ENCODE measurements at places on chromosomes 11 and 22.

- no peak for DNase-seq
Observed at GRCh38 chr11:32931606-32932005, 39.0 kb downstream of the QSER1 start.

- no peak for DNase-seq
Observed at GRCh38 chr11:93870616-93871015, 20.2 kb upstream of the VSTM5 start.

DNA sequence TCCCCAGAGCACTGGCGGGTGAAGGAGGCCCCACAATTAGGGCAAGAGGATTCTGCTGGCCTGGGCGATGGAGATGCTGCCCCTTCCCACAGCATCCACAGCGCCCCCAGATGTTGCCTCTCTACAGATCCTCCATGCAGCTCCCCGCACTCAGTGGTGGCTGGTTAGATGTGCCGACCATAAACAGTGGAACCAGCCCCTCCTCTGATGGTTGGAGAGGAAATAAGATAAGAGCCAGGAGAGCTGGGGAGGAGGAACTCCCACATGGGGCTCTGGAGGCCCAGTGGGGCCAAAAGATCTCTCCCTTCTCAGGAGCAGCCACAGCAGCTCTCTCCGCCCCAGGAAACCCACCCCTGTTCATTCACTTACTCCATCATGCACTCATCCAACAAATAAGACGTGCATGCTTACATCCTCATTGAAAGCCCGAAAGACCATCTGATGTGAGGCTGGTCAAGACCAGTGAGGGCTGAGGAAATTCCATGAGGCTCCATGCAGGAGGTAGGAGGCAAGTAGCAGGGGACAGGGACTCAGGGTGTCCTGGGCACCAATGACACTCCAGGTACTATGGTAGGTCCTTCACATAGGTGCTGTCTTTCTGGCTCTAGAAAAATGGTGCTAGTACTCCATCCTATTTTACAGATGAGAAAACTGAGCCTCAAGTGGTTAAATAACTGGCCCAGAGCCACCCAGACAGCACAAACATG is 1.5 kb downstream of the PTGDR2 start:
- no peak for DNase-seq

GRCh38 chr11:62889484-62890437 is 9.1 kb downstream of the SLC3A2 start:
- DNase-seq: no peak

DNA sequence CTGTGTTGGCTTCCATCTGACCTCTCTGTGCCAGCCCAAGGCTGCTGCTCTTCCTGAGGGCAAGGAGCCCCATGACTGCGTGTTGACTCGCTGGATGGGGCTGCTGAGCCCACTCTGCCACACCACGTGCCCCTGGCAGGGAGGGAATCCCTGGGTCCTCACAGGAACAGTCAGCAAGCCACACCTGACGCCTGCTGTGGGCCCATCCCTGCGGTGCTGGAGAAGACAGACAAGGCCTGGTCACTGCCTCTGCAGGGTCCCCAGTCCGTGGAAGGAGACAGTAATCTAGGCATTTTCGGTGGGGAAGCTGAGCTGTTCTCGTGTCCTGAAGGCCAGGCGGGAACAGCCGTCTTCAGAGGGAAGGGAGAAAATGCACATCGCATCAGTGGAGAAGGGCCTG is 10.6 kb upstream of the PPP6R3 start:
- DNase-seq: no peak

DNA sequence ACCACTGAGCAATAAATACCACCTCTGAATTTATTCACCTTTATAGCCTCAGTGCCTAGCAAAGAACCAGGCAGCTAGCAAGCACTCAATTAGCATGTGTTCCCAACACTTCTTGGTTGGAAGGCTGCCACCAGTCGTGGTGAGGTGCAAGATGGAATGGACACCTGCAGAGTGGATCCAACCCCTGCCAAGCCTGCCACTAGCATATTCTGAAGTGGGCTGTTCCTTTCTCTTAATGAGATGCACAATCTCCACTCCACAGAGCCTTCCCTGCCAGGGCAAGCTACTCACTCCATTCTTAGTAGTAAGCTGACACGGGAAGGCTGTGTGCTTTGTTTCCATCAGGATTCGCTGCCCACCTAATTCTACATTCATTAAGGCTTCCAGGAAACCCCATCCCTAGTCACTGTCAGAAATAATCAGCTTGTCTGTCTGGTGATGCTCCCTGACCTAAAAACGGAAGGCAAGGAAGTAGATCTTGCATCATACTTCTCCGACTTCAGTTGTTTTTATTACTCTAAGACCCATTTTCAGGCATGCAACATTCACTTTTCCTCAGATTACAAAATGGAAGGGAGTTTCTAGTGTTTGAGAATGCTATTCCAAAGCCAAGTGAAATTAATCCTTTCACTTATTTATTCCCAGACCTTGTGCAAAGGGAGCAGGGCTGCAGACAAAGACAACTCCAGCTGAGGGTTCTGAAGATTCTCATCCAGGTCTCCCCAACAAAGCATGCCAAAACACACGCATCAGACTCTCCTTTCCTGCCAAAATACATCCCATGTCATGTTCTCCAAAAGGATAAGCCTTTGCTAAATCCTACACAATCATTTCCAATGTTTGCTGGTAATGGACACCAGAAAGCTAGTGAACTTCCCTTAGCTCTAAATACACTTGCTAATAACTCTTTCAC is 128.0 kb downstream of the TENM4 start:
- no peak for DNase-seq

GRCh38 chr11:7462706-7463105 is 22.6 kb upstream of the OLFML1 start:
- DNase-seq: no peak

DNA sequence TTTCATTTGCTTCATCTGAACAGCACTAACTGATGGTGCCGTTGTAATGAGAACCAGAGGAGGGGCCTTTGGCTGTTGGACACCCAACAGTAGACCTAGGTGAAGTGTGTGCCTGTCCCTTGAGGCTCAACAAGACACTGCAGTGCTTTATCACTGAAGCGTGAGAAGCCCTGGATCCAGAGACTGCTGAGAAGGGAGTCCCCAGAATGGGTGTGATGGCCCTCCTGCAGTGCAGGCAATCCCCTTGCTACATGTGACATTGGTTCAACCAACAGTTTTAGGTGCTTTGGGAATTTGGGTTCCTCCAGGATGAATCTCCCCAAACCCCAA is 125.6 kb downstream of the BRD1 start:
- no peak for DNase-seq

GRCh38 chr22:49334449-49334789 is 493.3 kb downstream of the BRD1 start:
- DNase-seq: peak; percentile 82

DNA sequence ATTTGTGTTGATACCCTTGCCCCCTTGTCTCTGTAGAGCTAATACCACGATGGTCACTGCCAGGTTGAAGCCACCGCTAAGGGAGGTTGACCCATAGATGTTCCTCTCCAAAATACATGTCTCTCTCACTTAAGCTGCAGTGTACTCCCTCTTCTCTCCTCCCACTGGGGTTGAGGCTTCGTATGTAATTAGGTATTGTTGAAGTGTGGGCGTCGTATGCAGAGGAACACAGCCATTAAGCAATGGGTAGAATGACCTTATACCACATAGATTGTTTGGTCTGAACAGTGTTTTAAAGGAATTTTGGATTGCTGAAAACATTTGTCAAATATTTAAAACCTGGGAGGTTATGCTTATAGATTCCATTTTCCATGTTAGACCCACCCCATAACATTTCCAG is 71.9 kb downstream of the TRAF6 start:
- no peak for DNase-seq

DNA sequence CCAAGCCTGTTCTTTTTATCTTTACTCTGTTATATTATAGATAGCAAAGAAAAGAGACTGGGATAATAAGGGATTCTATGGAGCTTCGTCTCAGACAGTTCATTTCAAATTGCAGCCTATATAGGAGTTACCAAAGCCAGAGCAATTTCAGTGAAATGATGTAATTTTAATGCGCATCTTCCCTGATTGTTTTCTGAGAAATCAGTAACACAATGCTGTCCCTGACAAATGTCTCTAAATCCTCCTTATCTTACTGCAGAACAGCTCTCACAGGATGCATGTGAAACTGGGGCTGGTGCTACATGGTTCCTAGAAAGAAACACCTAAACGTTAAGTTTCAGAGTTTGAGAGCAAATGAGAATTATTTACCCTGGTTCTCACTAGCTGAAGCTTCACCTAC is 467.9 kb upstream of the ANO3 start:
- DNase-seq: no peak

DNA sequence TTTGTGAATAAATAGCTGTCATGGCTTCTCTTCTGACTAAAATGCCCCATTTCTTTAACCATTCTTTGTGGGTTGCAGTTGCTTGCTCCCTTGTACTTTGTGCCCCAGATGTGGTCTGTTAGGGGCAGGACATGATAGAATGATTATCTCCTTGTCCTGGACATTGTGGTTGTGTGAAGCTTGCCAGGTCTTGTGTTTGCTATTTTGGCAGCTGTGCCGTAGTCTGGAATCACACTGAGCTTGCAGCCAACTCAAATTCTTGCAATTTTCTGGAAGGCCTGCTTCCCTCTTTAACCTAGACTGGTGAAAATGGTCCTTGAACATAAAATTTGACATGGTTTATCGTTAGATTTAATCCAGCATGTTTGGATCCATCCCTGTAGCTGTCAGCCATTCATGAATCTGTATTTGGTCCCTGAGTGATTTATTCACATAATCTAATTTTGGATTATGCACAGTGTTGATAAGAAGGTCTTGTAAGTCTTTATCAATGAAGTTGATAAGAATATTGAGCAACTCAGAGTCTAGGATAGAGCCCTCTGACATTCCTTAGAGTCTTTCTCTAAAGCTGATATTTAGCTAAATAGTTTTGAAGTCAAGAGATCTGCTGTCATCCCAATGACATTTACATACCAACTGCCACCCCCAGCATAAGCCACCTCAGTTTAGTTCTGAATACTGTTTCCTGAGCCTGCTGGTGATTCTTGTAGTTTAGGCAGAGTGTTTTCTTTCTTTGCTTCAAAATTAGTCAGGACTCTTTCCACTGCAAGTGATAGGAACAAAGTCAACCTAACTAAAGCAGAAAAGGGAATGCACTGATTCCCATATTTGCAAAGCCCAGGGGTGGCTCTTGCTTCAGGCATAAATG is 9.8 kb downstream of the SPON1 start:
- no peak for DNase-seq

- no peak for DNase-seq
Observed at GRCh38 chr11:64001484-64002420, 15.5 kb downstream of the OTUB1 start.

- no peak for DNase-seq
Observed at GRCh38 chr22:36585841-36586240, 56.9 kb upstream of the EIF3D start.

GRCh38 chr11:78331711-78332110 is 85.9 kb downstream of the GAB2 start:
- peak; percentile 30 for DNase-seq

- peak; percentile 93 for DNase-seq
Observed at GRCh38 chr11:130448416-130449309, at the start of gene ADAMTS15. Gene ADAMTS15 (plus strand): TSS chr11:130448645. CDS start chr11:130448974, 329 bp downstream.

DNA sequence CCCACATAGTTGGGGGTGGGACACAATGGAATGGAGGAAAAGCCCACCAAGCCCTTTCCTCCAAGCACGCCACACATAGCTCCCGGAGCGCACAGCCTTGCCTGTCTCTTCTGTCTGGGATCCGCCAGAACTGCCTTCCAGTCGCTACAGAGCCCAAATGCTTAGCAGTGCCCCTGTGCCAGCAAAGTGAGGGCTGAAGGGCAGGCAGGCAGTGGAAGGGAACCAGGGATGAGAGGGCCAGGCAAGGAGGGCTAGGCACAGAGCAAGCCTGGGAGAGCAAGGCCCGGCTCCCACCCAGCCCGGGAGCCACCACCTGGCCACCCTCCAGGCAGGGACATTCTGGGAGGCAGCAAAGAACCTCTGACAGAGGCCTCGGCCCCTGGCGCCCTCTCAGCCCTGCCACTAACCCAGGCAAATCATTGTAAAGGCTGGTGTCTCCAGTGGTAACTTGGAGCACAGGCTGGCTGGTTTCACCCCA is 32.5 kb downstream of the PPP2R1B start:
- DNase-seq: peak; percentile 34

DNA sequence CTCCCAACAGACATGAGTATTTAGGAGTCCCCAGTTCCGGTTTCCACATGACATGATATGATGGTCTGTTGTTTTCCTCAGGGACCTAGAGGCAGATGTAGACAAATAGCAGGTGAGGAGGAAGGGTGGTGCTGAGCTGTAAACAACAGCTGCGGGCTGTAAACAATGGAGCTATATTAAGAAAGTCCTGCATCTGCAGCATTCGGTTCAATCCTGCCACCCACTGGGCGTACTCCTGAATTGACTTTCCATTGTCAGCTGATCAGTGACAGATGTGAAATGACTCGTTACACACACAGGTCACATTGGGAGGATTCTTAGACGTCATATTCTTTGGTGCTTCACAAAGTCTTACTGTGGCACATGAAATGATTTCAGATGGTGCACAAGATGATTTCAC is 26.8 kb upstream of the RAG1 start:
- DNase-seq: peak; percentile 61

DNA sequence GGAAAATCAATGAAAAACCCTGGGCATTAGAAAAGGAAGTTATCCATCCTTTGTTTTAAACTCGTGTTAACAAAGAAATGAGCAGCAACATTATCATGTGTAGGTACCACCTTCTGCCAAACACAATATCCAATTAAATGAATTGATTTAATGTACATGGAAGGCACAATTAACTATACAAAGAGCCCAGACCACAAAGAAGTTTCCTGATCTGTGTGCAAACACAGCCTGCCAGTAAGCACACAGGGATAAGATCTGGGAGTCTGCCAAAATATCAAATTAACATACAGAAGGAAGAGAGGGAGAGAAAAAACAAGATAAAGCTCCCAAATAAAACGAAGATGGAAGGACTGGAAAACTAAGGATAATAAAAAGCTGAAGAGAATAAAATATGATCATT is 54.1 kb upstream of the SLC25A1 start:
- DNase-seq: no peak

GRCh38 chr11:8839306-8839956 is 71.6 kb upstream of the AKIP1 start:
- DNase-seq: no peak

DNA sequence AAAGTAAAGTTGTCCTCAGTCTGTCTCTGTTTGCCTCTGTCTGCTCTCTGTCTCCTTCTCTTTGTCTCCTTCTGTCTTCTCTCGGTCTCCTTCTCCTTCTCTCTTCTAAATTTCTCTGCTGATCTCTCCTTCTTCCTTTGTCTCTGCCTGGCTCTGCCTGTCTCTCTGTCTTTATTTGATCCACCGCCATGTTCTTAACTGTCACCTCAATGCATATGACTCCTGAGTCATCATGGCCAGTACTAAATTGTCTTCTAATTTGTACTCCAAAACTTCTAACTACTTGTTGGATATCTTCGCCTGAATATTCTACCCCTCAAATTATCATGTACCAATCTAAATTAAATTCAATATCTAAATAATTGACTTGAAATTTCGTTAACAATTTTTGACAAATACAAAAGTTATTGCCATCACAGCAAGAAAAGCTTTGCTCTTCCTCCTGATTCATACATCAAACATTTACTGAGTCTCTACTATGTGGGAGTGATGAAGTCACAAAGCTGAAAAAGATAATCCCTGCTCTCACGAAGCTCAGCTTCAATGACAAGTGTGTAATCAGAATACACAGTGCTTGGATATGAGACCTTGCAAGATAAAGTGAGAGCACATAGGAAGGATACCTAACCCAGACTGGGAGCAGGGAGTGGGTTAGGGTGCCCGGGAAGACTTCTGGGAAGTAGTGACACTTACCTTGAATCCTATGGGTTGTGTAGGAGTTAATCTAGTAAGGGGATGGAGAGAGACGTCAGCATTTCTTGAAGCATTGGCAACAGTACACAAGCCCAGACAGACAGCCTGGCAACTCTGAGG is 193.0 kb downstream of the MAML2 start:
- DNase-seq: no peak
